ENCODE measurements at places on chromosomes 5 and 9.
A peak's percentile ranks its signal among the peaks of the same experiment; 100 is the strongest.

DNA sequence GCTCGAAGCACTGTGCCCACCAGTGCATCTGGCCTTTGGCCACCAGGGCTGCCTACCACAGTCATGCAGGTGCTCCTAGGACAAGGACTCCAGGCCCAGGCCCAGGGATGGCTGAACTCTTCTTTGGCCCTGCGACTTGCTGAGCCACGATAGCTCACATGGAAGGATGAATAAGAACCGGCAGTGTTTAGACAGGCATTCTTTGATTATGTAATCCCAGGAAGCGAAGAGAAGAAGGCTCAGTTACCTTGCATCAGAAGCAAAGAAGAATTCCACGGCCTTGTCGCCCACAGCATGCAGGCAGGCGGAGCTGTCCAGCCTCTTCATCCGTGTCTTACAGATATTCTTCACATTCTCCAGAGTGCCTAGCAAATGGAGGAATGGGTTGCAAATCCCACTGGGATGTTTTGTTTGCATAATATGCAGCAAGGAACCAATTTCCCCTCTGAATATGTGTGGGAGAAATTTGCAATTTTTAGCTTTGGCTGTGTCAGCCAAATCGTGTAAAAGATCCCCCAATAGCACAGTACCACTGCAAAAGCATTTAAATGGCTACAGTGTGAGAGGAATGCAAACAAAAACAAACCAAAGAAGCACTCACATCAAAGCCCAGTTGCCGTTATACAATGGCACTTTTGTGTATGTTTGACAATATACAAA lies 29.1 kb downstream of the GFPT2 start:
- no peaks in the 10 kb centered on the region for H3K4me1 ChIP-seq
- no peaks in the 10 kb centered on the region for H3K36me3 ChIP-seq
- DNase-seq = no peak

GRCh38 chr9:95406121-95406520 lies 88.6 kb upstream of the FANCC start:
- DNase-seq = peak; percentile 22
- H3K36me3 ChIP-seq = no peaks in the 10 kb centered on the region
- no peak overlapping the region for H3K4me3 ChIP-seq

DNA sequence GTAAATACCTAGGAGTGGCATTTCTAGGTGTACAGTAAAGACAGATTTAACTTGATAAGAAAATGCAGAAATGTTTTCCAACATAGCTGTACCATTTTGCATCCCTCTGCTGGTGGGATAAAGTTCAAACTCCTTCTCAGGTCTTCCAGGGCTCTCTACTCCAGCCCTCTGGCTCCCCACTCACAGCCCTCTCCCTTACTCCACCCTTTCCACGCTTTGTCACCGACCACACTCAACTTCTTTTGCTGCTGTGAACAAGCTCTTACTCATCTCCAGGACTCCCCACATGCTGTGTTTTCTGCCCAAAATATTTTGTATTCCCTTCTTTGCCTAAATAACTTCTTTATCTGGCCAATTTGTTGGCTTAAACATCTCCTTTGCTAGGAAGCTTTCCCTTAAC lies 90.6 kb upstream of the OSMR start:
- H3K27ac ChIP-seq = no peak overlapping the region
- H3K36me3 ChIP-seq = no peaks in the 10 kb centered on the region
- no peaks in the 10 kb centered on the region for H3K4me1 ChIP-seq
- no peaks in the 10 kb centered on the region for H3K27me3 ChIP-seq

- H3K36me3 ChIP-seq = no peaks in the 10 kb centered on the region
- DNase-seq = no peak
- H3K27ac ChIP-seq = no peak overlapping the region
- H3K4me3 ChIP-seq = no peak overlapping the region
These were observed 266.8 kb downstream of the SEMA5A start for GRCh38 chr5:9278921-9279603.

DNA sequence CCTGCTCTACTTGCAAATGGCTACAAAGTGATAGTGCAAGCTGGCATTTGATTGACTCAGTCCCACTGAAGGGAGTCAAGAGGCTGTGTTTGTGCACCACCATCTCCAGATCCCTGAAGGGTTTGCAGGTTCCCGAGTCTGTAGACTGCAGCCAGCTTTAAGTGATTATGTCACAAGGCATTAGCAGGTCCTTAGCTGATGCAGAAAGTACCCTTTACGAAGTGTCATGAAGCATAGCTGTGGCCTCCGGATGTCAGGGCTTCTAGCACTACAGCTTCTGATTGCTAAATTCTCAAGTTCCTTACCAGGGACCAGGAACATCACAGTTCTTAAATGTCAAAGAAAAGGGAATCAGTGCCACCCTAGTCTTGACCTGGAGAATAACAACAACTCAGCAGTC lies 311.3 kb upstream of the TRPC7 start:
- no peak overlapping the region for H3K27ac ChIP-seq
- no peak for DNase-seq
- H3K4me1 ChIP-seq = no peaks in the 10 kb centered on the region
- H3K36me3 ChIP-seq = no peaks in the 10 kb centered on the region
- no peak overlapping the region for H3K4me3 ChIP-seq

- H3K36me3 ChIP-seq = no peaks in the 10 kb centered on the region
- H3K4me3 ChIP-seq = no peak overlapping the region
- no peaks in the 10 kb centered on the region for H3K4me1 ChIP-seq
- no peak overlapping the region for H3K27ac ChIP-seq
- no peak for DNase-seq
These were observed 212.4 kb upstream of the MEF2C start for GRCh38 chr5:89095341-89095740.

GRCh38 chr5:168469816-168470215 lies 16.5 kb upstream of the RARS1 start:
- H3K4me1 ChIP-seq = no peaks in the 10 kb centered on the region
- H3K27me3 ChIP-seq = no peaks in the 10 kb centered on the region
- H3K27ac ChIP-seq = no peak overlapping the region
- no peak overlapping the region for H3K4me3 ChIP-seq

GRCh38 chr5:67395790-67396418 lies 199.3 kb upstream of the CD180 start:
- no peak for DNase-seq
- H3K4me1 ChIP-seq = no peaks in the 10 kb centered on the region
- H3K4me3 ChIP-seq = no peak overlapping the region
- H3K27ac ChIP-seq = no peak overlapping the region
- no peaks in the 10 kb centered on the region for H3K36me3 ChIP-seq

- peak; percentile 78 for DNase-seq
- peaks cover 86% of the 10 kb centered on the region for H3K4me1 ChIP-seq
- peak overlapping the region; percentile 12 for H3K4me3 ChIP-seq
- peak overlapping the region; percentile 96 for H3K27ac ChIP-seq
- H3K36me3 ChIP-seq = no peaks in the 10 kb centered on the region
These were observed 24.3 kb downstream of the CD14 start for GRCh38 chr5:140608722-140609121.

DNA sequence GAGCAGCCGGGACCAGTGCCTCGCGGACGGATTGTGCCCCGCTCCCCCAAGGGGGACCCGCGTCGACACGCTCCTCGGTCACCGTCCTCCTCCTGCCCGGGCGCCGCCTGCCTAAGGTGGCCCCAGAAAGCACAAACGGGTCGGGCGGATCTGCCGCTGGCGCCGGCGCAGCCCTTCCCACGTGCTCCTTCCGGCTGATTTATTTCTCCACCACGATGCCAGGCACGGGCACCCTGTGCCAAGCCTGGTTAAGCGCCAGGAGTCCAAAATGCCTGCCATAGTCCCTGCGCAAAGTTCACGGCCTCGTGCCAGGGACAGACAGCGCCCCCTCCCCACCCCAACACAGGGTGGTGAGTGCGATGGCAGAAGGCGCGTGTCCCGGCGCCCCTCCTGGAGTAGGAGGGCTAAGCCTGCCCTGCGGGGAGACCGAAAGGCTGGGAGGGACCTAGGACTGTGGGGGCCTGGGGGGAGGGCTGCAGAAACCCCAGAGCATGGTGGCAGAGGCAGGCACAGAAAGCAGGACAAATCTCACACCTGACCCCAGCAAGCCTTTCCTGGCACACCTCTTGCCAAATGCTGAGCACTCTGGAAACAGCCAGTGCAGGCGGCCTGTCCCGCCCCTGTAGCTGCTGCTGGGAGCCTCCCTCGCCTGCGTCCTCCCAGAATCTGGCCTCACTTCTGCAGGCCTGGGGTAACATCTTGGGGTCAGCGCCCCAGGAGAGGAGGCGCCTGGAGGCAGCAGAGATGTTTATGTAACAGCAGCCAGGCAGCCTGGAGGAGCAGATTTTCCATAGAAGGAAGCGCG lies 1.1 kb upstream of the NOTCH1 start:
- peak overlapping the region; percentile 84 for H3K27ac ChIP-seq
- peak; percentile 53 for DNase-seq
- peaks cover 16% of the 10 kb centered on the region for H3K36me3 ChIP-seq
- no peaks in the 10 kb centered on the region for H3K27me3 ChIP-seq

GRCh38 chr9:129838707-129839259 lies 3.5 kb downstream of the USP20 start:
- H3K4me3 ChIP-seq = no peak overlapping the region
- H3K36me3 ChIP-seq = peaks cover 10% of the 10 kb centered on the region
- H3K27ac ChIP-seq = no peak overlapping the region
- peaks cover 19% of the 10 kb centered on the region for H3K4me1 ChIP-seq

- no peaks in the 10 kb centered on the region for H3K27me3 ChIP-seq
- no peak overlapping the region for H3K4me3 ChIP-seq
- no peak overlapping the region for H3K27ac ChIP-seq
- peaks cover 3% of the 10 kb centered on the region for H3K36me3 ChIP-seq
These were observed 43.2 kb downstream of the RICTOR start for GRCh38 chr5:39031041-39031440.

DNA sequence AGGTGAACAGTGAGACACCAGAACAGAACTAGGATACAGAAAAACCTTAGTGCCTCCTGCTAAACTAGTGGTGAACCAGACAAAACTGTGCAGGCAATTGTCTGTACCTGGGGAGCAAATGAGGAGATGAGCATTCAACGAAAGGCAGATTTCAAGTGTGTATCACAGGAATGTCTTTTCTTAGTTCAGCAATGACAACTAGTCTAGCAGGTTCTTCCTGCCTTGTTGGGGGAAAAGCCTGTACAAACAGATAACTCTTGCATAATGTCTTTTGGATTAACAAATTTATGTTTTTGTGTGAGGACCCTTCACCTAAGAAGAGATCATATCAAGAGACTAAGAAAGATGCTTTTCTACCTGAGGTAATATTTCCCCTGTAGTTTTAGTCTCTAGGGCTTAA lies 21.8 kb upstream of the DENND4C start:
- no peaks in the 10 kb centered on the region for H3K4me1 ChIP-seq
- H3K4me3 ChIP-seq = no peak overlapping the region
- no peaks in the 10 kb centered on the region for H3K36me3 ChIP-seq
- H3K27me3 ChIP-seq = no peaks in the 10 kb centered on the region
